ENCODE measurements at places on chromosomes 1 and 21.

GRCh38 chr1:244255426-244255965 lies 196.2 kb downstream of the ADSS2 start:
- DNase-seq, result peak; percentile 15

DNA sequence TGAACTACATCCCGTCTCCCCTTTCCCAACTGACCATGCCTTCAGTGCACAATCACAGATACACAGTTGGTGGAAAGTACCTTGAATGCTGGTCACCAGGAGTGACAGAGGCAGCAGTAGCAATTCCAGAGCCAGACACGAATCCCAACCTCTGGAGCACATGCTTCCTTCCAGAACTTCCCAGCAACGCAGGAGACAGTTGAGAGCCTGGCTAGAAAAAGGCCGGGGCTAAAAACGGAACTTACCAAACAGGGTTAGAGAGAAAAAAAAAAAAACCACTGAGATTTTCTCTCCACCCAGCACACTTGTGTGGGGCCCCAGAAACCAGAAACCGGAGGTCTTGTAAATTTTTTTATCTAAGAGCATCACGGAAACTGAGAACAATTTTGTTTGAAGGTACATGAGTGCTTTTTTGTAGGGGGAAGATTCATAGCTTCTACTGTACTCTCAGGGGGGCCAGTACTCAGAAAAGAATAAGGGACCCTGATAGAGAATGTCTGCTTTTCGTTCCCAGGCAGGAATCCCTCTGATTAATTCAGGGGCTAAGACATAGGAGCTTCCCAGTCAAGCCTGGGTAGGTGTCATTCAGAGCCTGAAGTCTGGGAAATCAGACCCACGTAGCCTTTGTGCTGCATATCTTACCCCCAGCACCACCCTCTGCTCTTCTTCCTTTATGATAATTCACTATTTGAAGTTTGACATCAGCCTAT lies at the start of gene CD48:
TSS of gene CD48 (minus strand) at position 221 of the 710 bp plus-strand sequence. CDS start at position 162, 59 bp downstream.
- peak; percentile 79 for DNase-seq

GRCh38 chr1:152951711-152952110 lies 4.7 kb downstream of the SPRR5 start:
- no peak for DNase-seq

DNA sequence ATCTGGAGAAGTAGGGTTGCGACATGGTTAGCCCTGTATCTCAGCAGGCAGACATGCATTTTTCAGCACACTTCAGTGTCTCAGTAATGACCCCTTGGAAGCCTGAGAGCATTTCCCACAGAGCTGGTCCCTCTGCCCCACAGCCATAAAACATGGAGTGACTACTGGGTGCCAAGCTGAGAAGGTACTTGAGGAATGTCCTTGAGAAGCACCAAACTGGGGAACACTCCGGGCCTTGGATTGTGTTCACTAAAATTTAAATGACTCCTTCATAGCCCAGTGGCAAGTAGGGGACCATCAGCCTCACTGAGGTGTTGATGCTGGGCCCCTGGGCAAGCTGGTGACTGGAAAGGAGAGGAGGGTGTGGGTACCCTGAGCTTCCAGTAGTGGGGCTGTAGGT lies 54.7 kb downstream of the KCNJ6 start:
- no peak for DNase-seq

DNA sequence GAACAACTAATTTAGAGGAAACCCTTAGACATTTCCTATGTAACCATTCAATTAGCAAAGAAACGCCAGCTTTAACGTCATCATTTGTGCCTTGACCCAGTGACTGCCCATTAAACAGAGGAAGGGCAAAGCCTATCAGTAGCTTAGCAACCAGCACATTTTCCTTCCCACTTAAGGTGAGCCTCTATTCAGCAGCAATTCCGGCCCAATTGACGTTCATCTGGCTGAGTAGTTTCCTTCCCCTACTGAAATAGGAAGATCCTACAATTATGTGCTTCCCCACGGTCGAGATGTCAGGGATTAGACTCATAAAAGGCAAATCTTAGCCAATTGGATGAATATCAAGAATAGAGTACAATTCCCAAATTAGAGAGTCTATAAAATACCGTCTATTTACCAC lies 482.1 kb upstream of the ADAMTS5 start:
- no peak for DNase-seq

- no peak for DNase-seq
These were observed 41.9 kb downstream of the MPZL1 start for GRCh38 chr1:167763525-167764220.

GRCh38 chr21:31850886-31851285 lies 21.9 kb upstream of the HUNK start:
- no peak for DNase-seq

DNA sequence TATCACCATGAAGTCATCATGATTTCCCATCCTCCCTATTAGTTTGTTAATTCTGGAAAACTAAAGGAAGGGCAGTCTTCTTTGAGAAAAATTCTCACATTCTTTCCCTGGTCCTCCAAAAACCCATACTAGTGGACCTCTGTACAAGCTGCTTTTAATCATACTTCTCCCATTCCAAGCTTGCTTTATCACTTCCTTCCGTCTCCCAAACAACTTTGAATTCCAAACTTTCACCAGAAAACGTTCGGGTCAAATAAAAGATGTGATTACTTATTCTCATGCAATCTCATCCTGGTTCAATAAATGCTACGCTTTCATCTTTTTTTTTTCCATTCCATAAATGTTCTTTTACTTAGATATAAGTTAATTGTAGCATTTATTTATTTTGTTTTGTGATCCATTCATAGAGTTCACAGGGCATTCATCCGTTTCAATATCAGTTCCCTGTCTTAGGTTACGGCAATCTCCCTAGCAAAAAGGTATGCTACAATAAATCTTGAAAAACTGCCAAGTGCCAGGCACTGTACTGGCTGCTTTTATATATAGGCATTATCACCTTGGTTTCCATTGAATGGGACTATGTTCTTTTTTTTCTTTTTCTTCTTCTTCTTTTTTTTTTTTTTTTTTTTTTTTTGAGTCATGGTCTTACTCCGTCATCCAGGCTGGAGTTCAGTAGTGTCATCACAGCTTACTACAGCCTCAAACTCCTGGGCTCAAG lies 100.2 kb upstream of the GREM2 start:
- no peak for DNase-seq
